ENCODE measurements at places on chromosomes 5 and 9.
A peak's percentile ranks its signal among the peaks of the same experiment; 100 is the strongest.

GRCh38 chr5:139341187-139341688, 416 bp upstream of the PAIP2 start:
- DNase-seq: no peak

- no peak for DNase-seq
Observed at GRCh38 chr5:58381566-58381965, 78.3 kb downstream of the PLK2 start.

- DNase-seq: no peak
Observed at GRCh38 chr9:132231019-132231701, 69.3 kb downstream of the NTNG2 start.

GRCh38 chr9:61671276-61671973, 481.6 kb downstream of the SPATA31A7 start:
- DNase-seq: no peak

DNA sequence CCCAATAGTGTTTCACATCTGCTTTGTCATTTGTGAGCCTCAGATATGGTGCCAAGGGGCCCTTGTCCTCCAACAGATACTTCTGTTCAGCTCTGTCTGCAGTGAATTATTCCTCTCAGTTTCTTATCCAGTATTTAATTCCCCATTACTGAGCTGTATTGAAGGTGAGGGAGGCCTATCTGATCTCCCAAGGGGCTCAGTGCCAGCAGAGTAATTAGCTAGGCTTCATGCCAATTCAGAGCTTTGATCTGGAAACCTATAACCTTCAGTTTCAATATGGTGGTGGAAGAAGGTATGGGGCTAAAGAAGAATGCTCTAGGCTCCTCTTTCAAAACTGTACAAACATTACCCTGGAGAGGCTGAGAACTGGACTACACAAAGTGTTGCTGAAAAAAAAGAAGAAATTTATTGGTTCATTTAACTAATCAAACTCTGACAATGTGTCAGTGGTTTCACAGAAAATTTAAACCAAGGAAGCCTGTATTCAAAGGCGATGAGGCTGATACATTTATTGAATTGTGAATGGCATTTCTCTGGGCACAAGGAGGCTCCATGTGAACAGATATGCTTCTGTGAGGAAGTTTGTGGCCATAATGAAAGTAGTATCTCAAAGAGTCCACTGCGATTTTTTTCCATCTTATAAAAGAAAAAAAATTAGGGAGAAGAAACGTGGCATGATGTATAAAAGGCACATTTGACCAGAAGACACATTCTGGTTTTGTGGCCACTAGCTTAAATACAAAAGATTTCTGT, 397.8 kb downstream of the TLE4 start:
- DNase-seq: no peak

- no peak for DNase-seq
Observed at GRCh38 chr9:6040077-6040476, 24.7 kb upstream of the RANBP6 start.

GRCh38 chr5:148397968-148398595, 14.3 kb downstream of the FBXO38 start:
- no peak for DNase-seq

DNA sequence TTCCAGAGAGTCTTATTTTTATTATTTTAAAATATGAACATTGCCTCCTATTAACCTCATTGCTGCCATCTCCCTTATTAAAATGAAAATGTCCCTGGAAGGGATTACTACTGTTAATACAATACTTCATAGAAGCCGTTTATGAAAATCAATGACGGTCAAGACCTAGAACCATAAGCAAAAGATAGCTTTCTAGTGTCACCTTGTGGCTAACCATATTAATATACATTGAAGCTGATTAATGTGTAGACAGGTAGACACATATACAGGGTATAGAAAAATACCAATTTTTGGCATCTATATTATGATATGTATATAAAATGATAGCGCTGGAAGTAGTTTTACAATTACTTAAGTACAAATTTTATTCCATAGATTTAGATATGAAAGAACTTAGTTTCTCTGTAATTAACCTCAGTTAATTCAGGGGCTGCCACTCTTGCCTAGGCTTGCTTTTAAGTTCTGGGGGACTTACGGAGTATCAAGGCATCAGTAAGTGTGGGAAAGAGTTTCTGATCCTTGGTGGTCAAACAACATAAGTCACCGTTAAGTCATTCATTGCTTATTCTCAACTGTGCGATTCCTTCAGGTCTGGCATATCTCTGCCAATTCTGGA, 2.5 kb upstream of the YTHDC2 start:
- peak; percentile 24 for DNase-seq

DNA sequence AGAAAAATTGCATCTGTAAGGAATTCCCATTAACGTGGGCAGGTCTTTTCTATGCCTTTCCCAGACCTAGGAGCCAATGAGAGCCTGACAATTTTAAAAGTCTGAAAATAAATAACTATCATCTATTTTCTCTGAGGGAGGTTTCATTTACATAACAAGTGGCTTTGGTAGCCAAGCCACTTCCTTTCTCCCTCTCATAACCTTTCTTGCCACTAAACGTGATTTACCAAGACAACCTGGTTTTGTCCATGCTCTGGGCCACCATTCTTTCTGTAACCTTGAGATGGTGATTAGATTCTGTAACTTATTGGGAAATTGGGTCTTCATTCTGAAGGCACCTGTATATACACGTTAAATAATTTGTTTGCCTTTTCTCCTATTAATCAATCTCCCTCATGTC, 1046.9 kb downstream of the CDH12 start:
- no peak for DNase-seq

- no peak for DNase-seq
Observed at GRCh38 chr5:55903121-55903701, 52.1 kb downstream of the IL31RA start.

- peak; percentile 14 for DNase-seq
Observed at GRCh38 chr5:122311961-122312590, at the start of gene SNCAIP. Gene SNCAIP, plus strand, starts transcription at chr5:122312237. Its CDS starts 78,898 bp downstream, at chr5:122391135.

DNA sequence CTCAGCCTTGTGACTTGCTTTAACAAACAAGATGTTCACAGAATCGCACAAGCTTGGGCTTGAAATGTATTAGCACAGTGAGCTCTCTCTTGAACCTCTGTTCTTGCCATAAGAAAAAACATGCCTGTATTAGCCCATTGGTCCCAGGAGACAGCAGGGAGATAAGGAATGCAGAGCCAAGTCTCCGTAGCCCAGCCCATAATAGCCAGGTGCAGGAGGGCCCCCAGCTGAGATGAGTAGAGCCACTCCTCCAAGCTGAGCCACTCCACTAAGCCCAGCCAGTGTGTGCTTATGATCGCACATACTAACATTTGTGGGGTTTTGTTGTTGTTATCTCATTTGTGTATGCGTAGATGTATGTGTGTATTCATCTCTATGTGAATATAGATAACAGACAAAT, 21.6 kb upstream of the SVEP1 start:
- no peak for DNase-seq

- no peak for DNase-seq
Observed at GRCh38 chr9:68725070-68725469, 20.0 kb downstream of the PIP5K1B start.

DNA sequence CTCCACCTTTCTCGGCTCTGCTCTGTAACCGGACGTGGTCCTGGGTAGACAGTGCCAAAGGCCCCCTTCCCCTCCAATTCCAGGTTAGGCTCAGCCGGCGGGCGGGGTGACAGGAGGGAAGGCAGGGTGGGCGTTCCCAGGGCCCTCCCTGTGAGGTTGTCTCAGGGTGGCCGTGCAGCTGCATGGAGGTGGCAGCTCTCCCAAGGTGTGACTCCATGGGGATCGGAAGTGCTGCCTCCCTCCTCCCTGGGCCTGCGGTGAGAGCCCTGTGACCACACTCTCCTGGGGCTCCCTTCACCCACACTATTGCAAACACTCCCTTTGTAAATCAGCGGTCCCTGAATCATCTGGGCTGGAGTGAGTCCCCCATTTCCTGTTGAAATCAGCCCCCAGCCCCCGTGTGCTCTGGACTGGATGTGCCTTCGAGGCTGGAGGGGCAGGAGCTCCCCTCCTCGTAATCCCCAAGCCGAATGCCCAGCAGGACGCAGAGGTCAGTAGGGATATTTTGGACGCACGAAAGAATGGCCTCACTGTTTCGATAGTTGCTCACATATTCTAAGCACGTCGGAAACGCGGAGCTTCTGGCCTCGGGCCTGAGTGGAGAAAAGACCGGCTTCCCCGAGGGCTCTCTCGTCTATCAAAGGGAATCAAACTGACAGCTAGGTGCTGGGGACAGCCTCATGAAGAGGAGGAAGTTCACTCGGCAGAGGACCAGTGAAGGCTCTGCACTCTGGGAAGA, 107.6 kb upstream of the COL5A1 start:
- no peak for DNase-seq

GRCh38 chr5:35309365-35310130, 79.3 kb upstream of the PRLR start:
- DNase-seq: no peak

- no peak for DNase-seq
Observed at GRCh38 chr9:95273369-95274022, 44.0 kb downstream of the FANCC start.

GRCh38 chr5:137075163-137075970, 423.8 kb downstream of the SPOCK1 start:
- peak; percentile 80 for DNase-seq

DNA sequence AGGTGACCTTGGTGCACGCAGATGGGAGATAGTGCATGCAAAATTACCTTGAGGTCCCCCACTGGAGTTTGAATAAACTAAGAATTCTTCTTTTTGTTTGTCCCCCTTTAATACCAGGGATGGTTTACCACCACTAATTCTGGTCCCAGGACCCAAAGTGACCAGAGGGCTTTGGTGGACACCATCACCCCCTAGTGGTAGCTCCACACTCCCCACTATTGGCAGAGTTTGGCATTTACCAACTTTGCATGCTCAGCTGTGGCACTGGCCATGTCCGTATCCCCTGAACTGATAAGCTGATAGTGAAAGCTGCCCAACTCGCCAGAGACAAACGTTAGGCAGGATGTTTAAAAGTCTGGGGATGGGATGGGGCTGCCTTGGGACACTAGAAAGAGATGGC, 3.3 kb downstream of the ASTN2 start:
- DNase-seq: peak; percentile 69

DNA sequence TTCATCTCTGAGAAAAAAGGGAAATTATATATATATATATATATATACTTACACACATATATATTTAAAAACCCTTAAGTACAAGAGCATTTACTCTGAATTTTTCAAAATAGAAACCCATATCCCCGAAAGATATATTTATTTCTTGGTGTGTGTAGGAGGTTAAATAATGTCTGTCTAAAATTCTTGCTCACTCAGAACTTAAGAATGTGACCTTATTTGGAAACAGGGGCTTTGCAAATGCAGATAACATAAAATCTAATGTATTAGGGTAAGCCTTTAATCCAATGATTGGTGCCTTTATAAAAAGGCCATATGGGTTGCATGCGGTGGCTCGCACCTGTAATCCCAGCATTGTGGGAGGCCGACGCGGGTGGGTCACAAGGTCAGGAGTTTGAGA, 517.3 kb upstream of the TLE4 start:
- DNase-seq: no peak

DNA sequence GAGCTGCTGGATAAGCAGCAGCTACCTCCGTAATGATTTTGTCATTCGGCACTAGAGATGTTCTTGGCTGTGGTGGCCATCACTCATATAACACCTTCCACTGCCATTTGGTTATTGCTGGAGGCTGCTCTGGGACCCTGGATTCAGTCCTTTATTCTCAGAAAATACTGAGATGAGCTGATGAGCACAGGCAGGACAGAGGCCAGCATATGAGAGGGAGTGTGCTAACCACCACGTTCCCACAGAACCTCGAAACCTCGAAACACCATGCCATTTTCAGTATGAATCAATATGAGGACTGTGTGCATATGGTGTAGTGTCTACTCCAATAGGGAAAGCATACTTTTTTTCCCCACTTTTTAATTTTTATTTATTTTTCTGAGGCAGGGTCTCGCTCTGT, 56.6 kb downstream of the ADAM19 start:
- no peak for DNase-seq

- no peak for DNase-seq
Observed at GRCh38 chr5:67100301-67100700, 96.3 kb downstream of the CD180 start.

DNA sequence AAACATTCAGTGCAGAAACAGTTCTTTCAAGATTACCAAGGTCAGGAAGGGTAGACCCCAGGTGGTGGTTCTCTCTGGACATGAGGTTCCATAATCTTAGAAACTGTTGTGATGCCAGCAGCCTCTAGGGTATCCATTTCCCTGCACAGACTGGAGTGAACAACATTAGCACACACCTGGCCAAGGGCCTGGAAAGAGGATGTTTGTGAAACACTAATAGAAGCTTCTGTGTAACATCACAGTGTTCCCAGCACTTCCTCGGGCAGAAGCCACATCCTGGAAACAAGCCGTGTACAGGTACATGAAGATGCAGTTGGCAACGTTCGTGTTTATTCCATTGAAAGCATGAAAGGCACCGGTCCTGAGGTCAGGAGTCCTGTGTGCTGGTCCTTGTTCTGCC, 598.2 kb upstream of the KLF4 start:
- DNase-seq: no peak

DNA sequence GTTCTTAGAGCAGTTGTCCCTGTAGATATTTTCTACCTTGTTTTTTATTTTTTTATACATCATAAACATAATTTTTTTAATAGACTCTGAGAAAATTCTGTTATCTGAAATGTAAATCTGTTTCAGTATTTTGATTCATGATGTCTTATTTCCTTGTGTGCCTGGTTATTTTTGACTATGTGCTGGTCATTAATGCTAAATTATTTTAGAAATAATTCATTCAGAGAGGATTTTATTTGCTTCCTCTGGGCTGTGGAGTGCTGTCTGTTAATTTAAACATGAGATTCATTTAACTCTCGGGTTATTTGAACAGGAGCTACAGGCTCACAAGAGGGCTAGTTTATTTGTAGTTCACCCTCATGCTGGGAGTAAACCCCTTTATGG, 124.3 kb upstream of the PITX1 start:
- no peak for DNase-seq

- no peak for DNase-seq
Observed at GRCh38 chr5:10384483-10384882, 31.0 kb downstream of the MARCHF6 start.

DNA sequence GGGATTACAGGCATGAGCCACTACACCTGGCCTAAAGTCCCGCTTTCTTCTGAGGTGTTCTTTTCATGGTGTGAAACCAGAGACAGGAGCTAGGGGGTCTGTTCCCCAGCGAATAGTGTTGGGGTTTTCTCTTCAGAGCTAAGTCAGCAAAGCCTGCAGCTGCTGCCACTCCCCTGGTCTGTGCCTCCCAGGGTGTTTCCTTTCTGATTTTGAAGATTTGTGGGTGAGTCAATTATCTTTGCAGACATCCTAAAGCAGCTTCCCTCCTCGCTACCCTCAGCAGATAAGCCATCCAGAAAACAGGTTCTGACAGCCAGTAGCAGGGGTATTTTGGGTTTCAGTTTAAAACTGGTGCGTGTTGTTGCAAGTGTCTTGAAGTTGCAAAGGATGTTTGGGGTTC, 72.0 kb upstream of the IQGAP2 start:
- no peak for DNase-seq

DNA sequence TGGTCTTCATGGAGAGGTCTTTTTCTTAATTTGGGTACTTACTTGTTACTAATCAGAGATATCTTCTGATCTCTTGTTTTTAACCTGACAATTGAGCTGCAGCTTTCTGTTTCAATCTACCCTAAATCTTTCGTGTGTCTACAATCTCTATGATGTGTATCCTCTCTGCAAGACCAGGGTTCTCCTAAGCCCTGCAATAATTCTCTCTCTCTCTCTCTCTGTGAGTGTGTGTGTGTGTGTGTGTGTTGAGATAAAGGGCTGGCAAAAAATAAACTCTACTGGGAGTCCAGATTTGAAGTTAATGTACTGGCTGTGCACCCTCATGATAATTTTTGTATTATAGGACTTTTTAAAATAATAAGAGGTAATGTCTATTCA, 57.8 kb upstream of the FBXL7 start:
- DNase-seq: no peak

- no peak for DNase-seq
Observed at GRCh38 chr5:170137694-170138214, 32.1 kb downstream of the FOXI1 start.

- DNase-seq: no peak
Observed at GRCh38 chr5:108481355-108481931, 99.5 kb upstream of the FBXL17 start.

Data from NCI-H526 treated with DMSO at 0.1 percent for 48 hours (cell line).